ENCODE measurements at places on chromosomes 1 and 21.

GRCh38 chr1:244050835-244051444, at the start of gene ZBTB18:
Gene ZBTB18, plus strand, starts transcription at chr1:244051283. Its CDS starts 149 bp downstream, at chr1:244051432.
- DNase-seq: peak; percentile 67

DNA sequence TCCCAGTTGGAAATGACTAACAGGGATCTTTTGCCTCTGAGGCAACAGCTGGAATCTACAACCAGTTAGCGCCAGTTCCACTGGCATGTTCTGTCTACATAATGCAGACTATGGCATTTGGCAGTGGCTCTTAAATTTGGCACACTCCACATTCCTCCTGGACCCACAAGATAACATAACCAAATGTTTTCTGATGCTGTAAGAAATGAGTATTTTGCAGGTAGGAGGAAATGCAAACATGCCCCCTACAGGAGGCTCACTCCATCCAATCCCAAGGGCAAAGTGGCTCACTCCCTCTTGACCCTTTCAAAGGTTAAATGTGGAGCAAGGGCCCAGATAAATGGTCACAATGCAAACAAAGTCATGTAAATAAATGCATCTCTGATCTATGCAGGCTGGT, 129.2 kb upstream of the PROX1 start:
- no peak for DNase-seq

GRCh38 chr21:37183749-37184148, 83.4 kb downstream of the VPS26C start:
- no peak for DNase-seq

- no peak for DNase-seq
Observed at GRCh38 chr1:234371414-234371813, 1.8 kb upstream of the COA6 start.

DNA sequence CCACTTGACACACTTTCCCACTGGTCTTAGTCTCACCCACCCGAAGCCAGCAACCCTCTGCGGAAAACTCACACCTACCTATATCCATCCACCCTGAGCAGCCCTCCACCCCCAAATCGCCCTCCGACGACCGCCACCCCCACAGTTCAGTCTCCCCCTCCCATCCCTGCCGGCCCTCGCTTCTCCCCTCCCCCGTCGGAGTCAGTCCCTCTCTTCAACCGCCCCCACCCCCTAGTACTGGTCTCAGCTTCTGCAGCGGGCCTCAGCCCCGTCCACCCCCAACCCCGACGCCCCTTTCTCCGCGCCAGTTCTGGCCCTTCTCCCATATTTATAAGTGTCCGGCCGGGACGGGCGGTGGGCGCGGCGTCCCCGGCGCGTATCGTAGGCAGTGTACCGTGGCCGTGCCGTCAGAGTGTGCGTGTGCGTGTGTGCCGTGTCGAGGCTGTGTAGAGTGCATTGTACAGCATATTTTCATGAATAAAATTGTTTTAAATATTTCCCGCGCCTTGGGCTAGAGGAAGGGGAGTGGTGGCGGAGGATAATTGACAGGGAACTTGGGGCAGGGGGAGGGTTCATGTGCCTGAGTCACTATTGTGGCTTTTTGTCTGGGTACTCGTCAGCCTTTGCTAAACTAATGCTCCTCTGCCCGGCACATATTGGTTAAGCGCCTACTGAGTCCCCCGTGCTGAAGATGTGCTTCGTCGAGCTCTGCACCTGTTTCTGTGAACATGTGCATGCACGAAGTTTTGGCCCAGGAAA, 22.0 kb downstream of the FOXO6 start:
- DNase-seq: no peak

DNA sequence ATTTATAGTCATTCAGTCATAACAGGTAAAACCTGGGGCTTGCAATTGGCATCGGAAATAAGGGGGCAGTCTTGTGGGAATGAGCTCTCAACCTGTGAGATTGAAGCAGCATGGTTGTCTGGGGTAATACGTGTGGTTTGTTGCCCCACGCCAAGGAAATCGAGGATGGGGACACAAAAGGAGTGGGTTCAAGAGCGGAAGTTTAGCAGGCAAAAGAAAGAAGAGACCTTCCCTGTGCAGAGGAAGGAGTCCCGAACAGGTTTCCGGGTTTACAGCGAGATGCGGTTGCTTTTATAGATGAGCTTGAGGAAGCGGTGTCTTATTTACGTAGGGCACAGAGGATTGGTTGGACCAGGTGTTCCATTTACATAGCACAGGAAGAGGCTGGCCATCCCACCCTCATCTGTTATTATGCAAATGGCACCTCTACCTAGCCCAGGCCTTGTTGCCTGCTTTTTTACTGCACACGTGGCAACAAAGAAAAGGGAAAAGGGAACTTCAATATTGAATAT, 37.3 kb downstream of the IFNAR1 start:
- DNase-seq: peak; percentile 34

- DNase-seq: no peak
Observed at GRCh38 chr1:228304766-228305395, 97.0 kb downstream of the OBSCN start.

- DNase-seq: no peak
Observed at GRCh38 chr1:8461351-8462110, 143.6 kb downstream of the SLC45A1 start.

DNA sequence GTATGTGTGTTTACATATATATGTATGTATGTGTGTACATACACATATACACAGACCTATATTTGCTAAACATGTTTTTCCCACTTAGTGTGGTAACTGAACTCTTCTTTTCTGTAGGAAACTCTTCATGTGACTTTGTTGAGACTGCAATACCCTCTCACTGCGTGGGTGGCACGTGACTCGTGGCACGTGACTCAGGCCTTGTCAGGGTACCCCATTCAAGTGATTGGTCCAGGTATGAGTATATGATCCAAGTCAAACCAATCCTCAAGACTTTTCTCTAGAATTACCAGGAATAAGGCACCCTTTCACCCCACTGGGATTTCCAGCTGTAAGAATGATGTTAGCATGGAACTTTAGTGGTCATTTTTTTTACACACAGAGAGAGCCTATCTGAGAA, 149.2 kb upstream of the KCNK2 start:
- no peak for DNase-seq

DNA sequence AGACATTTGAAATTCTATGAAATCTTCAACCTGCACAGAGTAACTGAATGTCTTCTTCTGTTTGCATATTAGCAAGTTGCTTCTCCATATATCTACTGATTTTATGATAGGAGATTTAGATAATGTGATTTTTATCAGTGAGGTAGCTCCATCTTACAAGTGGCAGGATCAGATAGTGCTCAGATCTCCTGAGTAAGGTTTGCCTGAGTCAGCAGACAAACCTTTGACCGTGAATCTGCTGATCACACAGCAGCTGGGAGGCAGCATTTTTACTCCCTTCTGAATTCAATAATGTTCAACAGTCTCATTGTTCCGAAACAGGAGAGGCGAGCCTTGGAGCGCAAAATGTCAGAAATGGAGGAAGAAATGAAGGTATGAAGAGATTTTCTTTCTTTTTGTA, 141.4 kb downstream of the SYT2 start:
- no peak for DNase-seq

- no peak for DNase-seq
Observed at GRCh38 chr1:223308136-223308535, 55.8 kb downstream of the SUSD4 start.
